Omental fat pad (tissue), 4 donors: ENCODE measurements at places on chromosomes 3 and 15.

- no peak for DNase-seq
These were observed 136.2 kb upstream of the EIF1B start for GRCh38 chr3:40173227-40173721.

GRCh38 chr3:33377931-33378330 is 62.3 kb downstream of the UBP1 start:
- no peak for DNase-seq

- DNase-seq, result no peak
These were observed 480.1 kb upstream of the ZNF385D start for GRCh38 chr3:22231061-22231460.

- DNase-seq, result no peak
These were observed 37.3 kb downstream of the ST3GAL6 start for GRCh38 chr3:98800401-98800800.

- DNase-seq, result no peak
These were observed 59.7 kb downstream of the SENP2 start for GRCh38 chr3:185645596-185646381.

DNA sequence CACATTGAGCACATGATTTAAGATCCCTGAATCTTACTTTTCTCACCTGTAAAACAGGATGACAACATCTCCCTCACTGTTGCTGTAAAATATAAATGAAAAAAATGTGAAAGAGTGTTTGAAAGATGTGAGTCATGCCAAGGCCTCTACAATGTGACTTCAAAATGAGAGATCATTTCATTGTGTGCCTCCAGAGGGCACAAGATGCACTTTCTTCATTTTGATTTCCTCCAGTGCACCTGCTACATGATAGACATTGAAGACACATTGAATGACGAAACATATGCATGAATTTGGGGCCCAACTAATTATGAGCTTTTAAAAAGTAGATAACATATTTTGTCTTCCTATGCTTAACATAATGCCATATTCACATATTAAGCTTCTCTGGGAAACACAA is 170.3 kb downstream of the MOBP start:
- no peak for DNase-seq

GRCh38 chr3:38600551-38600950 is 48.9 kb downstream of the SCN5A start:
- no peak for DNase-seq

DNA sequence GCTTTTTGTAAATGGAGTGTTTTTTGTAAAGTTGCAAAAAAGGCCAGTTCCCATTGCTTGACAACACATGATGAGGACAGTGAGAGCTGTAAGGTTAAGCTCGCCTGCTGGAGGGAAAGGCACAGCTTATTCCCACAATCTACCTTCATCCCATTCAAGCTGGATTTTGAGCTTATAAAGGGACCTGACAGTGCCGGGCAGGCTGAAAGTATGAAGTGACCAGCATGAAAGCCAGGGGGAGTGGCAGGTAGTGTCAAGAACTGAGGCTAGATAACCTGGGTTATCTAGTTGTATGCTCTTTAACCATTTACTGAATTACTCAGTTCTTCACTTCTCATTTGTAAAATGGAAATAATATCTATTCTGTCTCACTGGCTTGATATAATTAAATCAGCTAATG is 52.3 kb upstream of the KPNA4 start:
- DNase-seq, result no peak

DNA sequence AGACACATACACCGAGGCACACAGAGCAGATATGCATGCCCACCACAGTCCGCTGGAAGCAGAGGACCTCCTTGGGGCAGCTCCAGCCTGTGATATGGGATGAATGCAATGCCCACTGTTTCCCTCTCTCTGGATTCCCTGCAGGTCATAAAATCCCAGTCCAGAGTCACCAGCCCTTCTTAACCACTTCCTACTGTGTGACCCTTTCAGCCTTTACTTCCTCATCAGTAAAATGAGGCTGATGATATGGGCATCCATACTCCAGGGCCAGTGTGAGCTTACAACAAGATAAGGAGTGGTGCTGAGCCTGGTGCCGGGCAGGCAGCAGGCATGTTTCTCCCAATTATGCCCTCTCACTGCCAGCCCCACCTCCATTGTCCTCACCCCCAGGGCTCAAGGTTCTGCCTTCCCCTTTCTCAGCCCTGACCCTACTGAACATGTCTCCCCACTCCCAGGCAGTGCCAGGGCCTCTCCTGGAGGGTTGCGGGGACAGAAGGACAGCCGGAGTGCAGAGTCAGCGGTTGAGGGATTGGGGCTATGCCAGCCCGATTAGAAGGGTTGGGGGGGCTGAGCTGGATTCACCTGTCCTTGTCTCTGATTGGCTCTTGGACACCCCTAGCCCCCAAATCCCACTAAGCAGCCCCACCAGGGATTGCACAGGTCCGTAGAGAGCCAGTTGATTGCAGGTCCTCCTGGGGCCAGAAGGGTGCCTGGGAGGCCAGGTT is at the start of gene GNAT1:
Gene GNAT1 (plus strand): TSS at position 675 of the 725 bp plus-strand sequence. CDS start 116 bp downstream, outside the sequence.
- no peak for DNase-seq

DNA sequence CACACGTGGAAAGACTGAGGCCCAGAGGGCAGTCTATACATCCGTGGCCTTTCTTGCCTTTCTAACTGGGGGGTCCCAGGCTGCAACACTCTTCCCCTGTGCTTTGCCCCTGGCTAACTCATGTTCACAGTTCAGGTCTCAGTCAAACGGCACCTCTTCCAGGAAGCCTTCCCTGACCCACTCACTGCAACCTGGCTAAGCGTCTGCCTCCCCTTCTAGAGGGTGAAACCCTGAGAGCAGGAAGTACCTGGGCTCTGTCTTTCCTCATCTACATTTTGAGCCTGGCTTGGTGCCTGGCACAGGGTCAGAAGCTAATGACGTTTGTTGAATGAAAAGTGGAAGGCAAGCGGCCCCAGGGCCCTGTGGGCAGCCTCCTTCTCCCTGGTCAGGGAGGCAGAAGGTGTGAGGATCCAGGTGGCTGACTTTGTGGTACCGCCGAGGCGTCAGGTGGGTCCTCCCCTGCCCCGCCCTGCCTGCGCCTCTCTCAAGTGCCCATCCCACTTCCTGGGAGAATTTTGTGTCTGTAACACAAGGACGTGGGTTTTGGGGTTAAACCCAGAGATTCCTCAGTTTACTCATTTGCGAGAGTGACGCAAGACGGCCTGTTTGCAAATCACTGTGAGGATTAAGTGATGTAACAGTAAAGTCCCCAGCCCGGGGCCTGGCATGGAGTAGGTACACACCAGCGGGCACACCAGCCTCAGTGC is 32.1 kb downstream of the DNASE1L3 start:
- no peak for DNase-seq

- DNase-seq, result no peak
These were observed 229.0 kb downstream of the ITPR1 start for GRCh38 chr3:4722103-4722502.

DNA sequence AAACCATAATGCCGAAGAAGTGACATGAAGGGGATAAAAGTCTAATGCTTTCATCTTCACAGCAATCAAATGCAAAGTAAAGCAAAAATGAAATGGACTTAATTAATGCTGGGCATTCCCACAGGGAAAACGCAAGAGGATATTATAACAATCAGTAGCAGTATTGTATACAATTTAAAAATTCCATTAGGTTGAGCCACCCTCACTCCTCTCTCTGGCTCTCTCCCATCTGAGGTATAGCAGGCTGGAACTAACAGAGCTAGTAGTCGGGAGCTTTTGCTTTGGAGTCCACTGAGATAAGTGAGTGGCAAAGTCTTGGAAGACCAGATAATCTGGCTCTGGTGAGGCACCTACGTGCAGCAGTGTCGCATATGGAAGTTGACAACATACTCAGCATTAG is 33.9 kb downstream of the DET1 start:
- no peak for DNase-seq

- no peak for DNase-seq
These were observed 165.5 kb upstream of the TGFBR2 start for GRCh38 chr3:30440880-30441279.

DNA sequence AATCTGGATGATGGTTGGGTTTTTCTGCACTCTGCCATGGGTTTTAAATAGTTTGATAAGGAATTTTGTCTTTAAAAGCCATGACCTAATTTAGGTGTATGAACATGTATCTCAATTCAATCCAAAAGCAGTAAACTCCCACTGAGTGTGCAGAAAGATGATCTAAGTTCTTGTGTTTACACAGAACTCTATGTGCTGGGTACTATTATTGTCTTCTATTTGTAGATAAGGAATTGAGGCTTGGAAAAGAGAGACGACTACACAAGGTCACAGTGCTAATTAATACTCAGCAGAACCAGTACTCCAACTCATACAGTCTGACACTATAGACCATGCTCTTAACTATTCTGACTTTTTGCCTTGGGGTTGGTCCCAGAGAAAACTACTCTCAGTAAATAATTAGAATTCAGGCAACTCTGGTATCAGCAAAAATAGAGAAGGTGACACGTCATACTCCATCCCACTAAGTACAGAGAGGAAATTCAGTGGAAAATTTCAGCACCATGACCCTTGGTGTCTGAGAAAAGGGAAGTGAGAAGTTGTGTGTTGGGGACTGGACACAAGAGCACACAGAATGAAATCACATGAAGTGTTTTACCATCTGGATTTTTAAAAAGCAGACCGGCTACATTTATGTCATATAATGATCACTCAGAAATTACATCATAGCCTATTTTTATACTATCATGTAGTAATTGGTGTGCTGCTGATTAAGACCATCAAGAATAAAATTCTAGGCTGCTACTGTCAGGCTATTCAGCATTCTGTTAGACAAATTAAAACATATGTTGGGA is 18.3 kb upstream of the MYH15 start:
- DNase-seq, result no peak

DNA sequence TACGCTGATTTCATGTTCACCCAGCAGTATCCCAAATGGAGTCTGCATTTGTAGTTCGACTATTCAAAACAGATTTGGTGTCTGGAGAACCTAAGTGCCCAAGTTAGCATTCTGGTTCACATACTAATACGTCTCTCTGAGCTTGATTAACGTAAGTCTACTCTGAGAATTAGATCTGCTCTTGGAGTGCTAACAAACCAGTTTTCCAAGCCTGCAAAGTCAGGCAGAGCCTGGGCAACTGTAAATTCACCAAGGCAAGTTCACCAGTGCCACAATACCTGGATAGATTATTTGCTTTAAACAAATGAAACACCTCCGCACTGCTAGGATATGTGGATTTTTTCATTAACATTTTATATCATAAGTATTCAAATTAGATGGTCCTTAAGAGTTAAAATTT is 912.6 kb downstream of the ROBO1 start:
- DNase-seq, result no peak

DNA sequence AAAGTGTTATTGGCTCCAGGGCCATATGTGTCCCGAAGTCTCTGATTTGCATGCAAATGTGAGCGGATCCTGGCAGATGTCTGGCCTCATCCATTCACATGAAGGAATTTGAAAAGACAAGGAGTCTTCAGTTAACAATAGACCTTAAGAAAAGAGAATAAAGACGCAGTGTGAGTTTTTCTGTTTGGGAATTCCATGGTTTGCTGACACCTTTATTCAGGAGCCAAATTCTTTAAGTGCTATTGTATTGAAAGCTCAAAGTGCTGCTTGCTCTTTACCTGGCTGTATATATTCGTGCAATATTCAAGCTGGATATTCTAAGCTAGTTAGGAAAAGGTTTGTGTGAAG is 2.2 kb downstream of the LRRN1 start:
- no peak for DNase-seq

- no peak for DNase-seq
These were observed 17.9 kb downstream of the FANCD2OS start for GRCh38 chr3:10090179-10090578.

- no peak for DNase-seq
These were observed 312.5 kb upstream of the ZNF385D start for GRCh38 chr3:22063500-22063899.

GRCh38 chr3:171375666-171376595 is 84.3 kb downstream of the TNIK start:
- no peak for DNase-seq

- no peak for DNase-seq
These were observed 94.7 kb downstream of the IL5RA start for GRCh38 chr3:3015185-3016089.

DNA sequence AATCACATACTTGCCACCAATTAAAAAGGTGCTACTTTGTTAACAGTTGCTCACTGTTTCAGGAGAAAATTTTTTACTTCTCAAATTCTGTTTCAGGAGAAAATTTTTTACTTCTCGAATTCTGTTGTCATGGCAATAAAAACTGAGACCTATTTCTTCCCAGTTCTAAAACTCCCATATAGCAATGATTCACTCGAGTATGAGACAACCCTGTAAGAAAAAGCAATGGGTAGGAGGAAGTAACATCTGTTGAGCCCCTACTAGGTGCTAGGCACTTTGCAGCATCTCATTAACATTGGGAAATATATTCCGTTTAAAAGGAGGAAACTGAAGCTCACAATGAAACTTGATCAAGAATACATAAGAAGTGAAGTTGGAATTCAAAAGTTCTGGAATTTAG is 35.1 kb upstream of the IGSF11 start:
- DNase-seq, result no peak

DNA sequence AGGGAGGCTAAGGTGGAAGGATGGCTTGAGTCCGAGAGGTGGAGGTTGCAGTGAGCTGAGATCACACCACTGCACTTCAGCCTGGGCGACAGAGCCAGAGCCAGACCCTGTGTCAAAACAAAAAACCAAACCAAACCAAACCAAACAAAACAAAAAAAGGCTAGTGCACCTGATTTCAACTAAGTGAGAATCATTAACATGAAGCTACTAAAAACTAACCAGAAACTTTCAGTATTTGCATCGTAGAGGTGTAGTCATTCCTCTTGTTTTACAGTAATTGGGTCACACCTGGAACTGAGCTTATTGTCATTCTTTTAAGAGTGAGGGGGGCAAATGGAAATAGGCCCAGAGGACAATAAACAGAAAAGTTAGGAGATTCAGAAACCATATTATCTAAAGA is 58.5 kb downstream of the ST6GAL1 start:
- no peak for DNase-seq

- no peak for DNase-seq
These were observed 36.3 kb upstream of the MEX3B start for GRCh38 chr15:82081914-82082762.

DNA sequence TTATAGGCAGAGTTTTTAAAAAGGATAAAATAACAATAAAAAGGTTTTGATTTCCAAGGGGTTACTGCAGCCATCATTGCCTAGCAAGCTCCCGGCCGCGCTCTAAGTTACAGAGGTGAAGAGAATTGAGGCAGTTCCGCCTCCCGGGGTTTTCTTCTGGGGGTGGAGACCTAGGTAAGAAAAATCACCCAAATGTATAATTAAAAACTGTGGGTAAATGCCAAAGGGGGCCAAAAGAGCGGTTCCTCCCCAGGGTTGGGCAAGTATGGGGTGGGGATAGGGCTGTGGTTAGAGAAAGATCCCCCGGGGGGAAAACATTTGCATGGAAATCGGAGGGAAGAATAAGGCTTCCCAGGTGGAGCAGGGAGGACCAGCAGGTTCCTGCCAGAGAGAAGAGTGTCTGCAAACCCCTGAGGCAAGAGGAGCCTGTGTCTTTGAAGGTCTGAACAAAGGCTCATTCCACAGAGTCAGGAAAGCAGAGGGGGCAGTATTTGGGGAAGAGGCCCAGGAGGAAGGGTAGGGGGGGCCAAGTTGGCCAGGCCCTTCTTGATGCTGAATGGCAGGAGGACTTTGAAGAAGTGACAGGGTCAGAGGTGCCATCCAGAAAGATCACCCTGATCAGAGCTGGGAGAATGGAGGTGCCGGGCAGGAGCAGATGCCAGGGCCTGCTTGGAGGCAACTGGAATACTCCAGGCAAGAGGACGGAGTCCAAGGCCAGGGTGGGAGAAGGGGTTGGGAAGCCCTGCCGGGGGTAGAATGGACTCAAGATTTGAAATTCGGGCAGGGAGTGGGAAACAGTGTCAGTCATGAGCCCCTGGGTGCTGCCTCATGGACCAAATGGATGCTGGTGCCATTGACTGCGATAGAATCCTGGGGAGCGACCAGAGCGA is 152.9 kb upstream of the RGMA start:
- DNase-seq, result no peak

GRCh38 chr3:16741103-16741758 is 136.0 kb upstream of the DAZL start:
- DNase-seq, result no peak
